Activated T-helper 17 cell treated with anti-CD3 and anti-CD28 coated beads, Interleukin-2, amount 50 U/mL, for 72 hours (primary cell): ENCODE measurements at places on chromosomes 13 and 19.

DNA sequence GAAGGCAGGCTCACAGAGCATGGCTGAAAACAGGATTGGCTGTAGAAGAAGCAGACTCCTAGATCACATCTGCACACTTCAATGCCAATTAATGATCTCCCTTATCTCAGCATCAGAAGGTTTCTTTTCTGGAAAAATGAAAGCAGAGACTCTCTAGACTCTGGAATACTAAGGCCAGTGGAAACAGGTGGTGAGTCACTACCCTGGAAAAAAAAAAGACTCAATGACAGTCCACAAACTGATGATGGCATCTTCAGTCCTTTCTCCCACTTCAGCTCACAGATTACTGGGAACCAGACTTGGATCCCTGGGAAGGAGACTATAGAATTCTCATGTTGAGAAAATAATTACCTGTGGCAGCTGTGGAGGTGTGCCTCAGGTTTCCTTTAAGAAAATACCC, 47.5 kb upstream of the MBNL2 start:
- no peak for ATAC-seq

DNA sequence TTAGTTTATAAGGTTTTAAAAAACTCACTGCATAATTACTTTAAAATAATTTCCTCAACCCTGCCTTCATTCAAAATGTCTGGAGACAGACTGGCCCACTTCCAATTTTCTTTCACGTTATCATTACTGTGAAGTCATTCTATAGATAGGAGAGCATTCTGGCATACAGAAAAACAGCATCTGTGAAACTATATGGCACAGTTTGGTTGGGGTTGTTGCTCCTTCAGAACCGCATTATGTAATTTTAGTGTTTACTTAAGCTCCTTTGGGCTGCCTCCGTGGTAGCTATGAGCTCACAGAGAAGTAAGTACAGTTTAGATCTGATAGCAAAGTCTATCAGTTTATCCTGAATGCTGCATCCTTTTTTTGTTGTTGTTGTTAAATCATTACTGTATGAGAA, 104.3 kb downstream of the KCNRG start:
- no peak for ATAC-seq

DNA sequence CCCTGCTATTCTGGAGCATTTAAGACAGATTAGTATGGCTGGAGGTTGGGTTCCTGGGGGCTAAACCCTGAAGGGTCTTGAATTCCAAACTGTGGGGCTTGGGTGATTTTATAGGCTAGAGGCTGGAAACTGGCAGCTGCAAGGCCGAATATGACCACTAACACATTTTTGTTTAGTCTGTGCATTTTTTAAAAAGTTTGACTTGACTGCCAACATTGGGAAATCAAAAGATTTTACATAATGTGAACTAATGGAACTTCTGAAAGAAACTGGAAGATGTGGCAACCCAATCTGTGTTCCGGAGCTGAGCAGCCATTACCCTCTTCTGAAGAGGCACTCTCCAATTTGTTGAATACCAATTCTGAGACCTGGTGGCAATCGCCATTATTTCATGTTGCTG, 5.1 kb downstream of the ZNF784 start:
- ATAC-seq = no peak

GRCh38 chr13:54709546-54709945, 1680.9 kb downstream of the OLFM4 start:
- no peak for ATAC-seq

GRCh38 chr13:30577401-30577852, 40.3 kb upstream of the USPL1 start:
- peak; percentile 97 for ATAC-seq

DNA sequence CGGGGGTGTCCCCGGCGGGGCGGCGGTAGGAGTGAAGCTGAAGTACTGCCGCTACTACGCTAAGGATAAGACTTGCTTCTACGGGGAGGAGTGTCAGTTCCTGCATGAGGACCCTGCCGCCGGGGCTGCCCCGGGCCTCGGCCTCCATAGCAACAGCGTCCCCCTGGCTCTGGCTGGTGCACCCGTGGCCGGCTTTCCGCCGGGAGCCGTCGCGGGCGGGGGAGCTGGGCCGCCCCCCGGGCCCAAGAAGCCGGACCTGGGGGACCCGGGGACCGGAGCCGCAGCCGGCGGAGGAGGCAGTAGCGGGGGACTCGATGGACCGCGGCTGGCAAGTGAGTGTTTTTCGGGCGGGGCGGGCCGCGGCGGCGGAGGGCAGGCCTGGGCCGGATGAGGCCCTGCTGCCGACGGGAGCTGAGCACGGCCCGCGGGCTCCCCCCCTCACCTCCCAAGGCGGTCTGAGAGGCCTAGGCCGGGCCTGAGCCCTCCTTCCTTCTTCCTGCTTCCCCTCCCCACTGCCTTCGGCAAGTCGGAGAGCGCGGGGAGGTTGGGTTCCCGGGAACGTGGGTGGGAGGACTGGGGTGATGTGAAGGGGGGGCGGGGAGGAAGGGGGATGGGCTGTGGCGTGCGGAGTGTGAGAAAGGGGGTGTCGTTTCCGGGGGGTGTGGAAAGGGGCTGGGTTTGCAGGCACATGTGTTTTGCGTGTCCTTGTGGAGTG, 568 bp downstream of the PAN3 start:
- ATAC-seq = peak; percentile 68

DNA sequence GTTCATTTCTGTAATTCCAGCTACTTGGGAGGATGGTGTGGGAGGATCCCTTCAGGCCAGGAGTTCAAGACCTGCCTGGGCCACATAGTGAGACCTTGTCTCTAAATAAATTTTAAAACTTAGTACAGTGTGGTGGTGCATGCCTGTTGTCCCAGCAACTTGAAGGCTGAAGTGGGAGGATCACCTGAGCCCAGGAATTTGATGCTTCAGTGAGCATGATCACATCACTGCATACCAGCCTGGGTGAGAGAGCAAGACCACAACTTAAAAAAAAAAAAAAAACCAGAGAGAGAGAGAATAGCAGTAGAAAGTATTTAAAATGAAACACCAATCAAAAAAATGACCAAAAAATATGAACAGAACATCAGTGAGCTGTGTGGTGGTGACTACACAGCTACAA, 7.1 kb upstream of the ZNF823 start:
- no peak for ATAC-seq

DNA sequence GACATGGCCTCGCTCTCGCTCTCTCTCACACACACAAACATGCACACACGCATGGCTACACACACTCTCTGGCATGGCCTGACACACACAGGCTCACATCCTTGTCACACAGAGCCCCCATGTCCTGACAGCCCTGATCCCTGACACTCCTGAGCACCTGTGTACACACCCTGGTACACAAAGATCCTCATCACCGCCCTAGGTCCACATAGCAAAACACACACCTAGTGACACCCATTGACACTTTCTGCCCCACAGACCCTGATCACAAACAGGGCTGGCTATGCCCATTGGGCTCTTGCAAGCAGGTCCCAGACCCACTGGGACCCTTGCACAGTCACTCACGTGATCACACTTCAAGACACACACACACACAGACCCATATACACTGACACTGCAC, 4.0 kb upstream of the NFIX start:
- ATAC-seq = no peak

DNA sequence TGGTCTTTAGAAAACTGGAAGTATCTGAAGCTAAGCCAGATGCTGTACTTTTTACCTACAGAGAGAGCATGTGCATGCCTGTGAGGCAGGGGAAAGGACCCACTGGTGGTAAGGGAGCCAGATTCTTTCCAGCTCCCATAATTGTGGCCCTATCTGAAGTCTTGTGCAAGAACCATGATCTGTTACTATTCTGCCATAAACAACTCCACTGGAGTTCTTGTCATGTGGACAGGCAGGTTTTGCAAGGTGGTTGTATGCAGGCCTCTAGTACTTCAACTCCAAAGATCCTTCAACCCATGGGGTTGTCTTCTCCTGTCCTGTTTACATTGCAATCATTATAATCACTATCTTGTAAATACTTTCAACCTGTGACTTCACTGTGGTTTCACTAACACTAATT, 14.1 kb downstream of the PROSER1 start:
- no peak for ATAC-seq

DNA sequence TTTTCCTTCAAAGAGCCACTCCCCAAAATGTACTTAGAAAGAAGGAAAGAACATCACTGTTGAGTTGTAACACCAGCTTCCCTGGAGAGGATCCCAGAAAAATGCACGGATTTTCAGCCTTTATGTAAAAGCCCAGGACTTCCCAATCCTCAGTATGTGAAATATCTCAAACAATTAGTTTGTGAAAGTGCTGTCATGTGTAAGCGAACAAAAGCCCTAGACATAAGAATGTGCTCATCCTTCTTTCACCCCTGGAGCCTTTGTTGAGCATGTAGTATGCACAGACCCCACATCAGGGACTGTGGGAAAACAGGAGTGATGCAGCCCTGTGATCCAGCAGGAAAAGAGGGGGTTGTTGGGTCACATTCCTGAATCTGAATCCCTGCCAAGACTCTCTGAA, 441.4 kb upstream of the ZNF507 start:
- ATAC-seq = no peak

- ATAC-seq = peak; percentile 77
These were observed 38.0 kb downstream of the KCTD4 start for GRCh38 chr13:45162821-45163220.

GRCh38 chr13:97976610-97977521, 23.4 kb downstream of the IPO5 start:
- ATAC-seq = peak; percentile 49

DNA sequence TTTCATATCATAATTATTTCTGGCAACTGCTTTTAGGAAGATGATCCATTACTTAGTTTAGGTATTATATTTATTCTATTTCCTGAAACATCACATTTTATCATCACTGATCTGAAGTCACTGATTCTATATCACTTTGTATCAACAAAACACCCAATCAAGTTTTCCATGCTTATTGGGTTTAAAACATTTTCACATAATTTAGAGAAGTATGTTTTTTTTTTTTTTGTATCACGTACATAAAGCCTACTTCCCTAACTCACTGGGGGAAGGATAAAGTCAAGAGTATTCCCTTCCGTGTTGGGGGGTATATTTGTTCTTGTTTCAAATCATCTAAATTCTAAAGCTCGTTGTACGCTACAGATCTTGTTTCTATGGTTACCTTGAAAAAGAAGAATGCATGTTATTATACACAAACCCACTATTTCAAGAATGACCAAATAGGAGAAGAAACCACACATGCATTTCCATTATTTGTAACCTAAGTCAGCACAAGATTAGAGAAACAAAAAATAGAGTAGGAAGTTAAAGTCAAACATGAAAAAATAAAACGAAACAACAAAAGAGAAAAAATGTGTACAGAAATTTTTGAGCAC, 637.2 kb upstream of the MIR17HG start:
- no peak for ATAC-seq

GRCh38 chr13:111424134-111424533, 103.7 kb downstream of the TEX29 start:
- no peak for ATAC-seq

DNA sequence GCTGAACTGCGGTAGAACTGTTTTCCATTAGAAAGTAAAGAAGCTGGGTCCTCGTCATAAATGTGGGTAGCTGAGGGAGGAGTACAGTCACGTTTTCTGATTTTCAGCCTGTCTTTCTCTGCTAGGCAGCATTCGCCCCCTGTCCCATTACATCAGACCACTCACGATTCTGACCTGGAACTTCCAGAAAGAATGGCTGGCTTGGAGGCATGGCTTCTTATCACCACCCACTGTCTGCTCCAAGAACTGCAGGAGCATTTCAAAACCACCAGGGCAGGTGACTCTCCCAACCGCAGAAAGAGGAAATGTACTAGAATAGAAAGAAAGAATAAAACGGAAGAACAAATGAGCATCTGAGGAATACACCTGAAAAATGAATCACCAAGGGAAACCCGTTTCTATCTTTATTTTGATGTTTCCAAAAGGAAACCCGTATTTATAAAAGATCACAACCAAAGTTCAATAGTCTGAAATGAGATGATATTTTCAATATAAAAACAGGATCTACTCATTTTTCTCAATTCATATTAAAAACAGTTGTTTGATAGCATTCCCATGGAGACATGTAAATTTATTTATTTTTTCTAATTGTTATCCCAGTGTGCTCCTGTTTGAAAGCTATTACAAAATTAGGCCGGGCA, 22.1 kb upstream of the POMP start:
- ATAC-seq = peak; percentile 86

DNA sequence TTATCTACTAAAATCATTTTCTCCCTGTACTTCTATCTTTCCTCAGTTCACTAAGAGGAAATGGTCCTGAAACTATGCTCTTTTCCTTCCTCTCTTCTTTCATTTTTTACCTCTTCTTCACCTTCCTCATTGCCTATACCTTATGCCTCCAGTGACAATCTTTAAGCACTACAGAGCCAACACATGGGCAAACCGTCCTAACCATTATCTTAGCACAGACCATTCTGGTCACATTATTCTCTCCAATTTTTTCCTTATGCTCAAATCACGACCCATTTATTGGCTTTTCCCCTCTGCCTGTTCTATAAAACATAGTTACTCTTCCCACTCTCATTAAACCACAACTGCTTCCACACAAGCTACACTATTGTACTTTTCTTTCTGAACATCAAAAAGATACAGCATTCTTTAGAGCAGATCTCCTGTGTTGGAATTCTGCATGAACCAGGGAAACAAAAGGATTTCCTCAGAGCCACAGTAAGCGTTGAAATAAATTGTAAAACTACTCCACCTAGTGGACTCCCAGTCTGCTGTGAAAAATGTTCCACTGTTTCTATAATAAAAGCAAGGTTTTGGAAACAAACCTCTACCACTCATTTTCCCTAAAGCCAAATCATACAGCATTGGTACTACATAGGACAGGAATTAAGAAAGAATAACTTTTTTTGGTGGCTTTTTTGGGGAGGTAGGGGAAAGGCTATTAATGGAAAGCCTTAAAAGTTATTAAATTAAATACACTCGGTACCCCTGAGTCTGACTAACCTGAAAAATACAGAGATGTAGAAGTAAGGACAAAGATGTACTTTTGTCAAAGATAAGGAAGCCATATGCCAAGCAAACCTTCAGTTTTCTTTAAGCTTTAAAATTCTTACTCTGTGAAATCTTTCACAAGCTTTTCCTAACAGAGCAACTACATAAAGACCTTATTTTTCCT, 19.5 kb downstream of the NUFIP1 start:
- no peak for ATAC-seq

DNA sequence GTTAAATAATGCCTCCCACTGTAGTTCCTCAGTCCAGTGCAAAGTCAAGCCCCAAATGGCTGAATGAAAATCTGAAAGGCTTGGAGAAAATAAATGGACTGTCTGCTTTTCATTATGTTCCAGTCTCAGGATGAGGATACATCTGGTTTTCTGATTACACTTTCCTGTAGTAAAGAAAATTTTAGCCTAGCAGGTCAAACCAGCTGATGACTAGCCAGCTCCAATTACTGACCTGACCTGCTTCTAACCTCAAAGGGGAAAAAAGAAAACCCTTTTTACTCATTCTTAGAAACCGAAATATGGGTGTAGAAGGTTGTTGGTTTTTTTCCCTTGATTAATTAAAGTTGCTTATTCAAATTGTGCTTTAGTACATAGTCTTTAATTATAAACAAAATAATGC, 418.4 kb downstream of the EFNB2 start:
- ATAC-seq = no peak

- no peak for ATAC-seq
These were observed 57.7 kb downstream of the MLLT1 start for GRCh38 chr19:6221878-6222746.

DNA sequence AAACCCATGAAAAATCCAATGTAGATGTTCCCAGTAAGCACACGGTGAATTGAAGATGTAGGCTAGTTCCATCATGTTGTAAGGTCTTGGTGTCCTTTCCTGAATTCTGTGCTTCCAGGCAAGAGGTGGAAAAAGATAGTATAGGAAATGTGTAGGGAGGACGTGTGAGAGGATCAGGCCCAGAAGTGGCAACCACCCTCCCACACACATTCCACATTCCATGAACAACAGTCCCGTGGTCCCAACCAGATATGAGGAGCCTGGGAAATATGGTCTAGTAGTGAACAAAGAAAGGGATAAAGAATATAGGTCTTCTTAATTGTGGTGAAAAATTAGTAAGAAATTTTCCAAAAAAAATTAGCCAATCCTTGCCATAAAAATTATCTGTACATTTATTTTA, 1254.2 kb upstream of the SLC10A2 start:
- no peak for ATAC-seq
